RCC 7860 (cell line): ENCODE measurements at places on chromosomes 16 and 17.

GRCh38 chr17:48123776-48124388, 16.3 kb downstream of the SNX11 start:
- DNase-seq = no peak

DNA sequence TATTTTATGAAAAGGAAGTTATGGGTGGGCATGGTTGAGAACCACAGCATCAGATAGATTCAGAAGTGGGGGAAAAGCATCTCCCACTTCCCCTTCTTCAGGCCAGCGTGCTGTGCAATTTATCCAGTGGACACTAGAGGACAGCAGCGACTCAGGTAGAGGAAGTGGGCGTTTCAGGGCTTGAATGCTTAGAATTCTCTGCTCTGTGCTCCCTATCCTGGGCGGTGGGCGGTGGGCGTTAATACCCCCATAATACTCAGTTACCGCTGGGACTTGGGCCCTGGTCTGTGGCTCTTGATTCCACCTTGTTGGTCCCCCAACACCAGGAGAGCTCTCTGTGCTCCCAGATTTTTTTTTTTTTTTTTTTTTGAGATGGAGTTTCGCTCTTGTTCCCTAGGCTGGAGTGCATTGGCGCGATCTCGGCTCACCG, 3.7 kb upstream of the LYZL6 start:
- DNase-seq = peak; percentile 25

- DNase-seq = no peak
These were observed 3.2 kb downstream of the DEXI start for GRCh38 chr16:10938796-10939648.

- DNase-seq = no peak
These were observed 75.2 kb downstream of the ASIC2 start for GRCh38 chr17:33217891-33218290.

DNA sequence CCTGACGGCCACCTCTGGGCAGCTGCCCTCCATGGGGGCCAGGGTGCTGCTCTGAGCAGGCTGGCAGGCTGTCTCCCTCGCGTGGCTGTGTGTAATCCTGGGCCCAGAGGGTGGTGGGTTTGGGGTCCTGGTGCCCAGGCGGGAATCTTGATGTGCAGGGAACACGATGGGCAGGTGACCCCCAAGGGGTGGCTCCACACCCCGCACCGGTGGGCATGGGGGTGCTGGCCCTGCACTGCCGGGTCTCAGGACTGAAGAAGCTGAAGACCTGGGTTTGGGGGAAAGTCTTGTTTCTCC, 8.6 kb downstream of the CHMP6 start:
- no peak for DNase-seq

DNA sequence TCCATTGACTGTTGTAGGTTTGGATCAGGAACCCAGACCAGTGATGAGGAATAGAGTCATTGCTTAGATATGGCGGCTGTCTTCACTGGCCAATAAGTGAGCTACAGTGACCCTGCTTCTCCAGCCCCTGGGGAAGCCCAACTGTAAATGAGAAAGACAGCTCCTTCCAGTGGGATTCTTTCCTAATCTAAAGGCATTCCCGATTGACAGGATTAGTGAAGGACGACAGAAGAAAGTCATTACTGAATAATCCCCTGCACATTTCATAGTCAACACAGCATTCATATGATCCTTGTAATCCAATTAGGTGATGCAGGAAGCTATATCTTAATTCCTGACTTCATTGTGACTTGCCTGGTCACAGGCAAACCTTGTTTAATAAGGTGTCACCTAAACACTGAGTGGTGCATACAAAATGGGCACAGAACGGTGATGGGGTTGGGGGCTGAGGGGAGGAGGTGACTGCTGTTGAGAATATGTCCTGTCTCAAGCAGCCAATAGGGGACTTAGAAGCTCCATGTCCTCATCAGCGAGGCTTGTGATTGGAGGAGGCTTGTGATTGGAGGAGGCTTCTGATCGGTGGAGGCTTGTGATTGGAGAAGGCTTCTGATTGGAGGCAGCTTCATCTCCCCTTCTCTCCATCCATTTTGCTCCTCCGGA, 242.6 kb downstream of the XYLT1 start:
- DNase-seq = no peak

- no peak for DNase-seq
These were observed 58.2 kb downstream of the CYB5D2 start for GRCh38 chr17:4201226-4201625.

DNA sequence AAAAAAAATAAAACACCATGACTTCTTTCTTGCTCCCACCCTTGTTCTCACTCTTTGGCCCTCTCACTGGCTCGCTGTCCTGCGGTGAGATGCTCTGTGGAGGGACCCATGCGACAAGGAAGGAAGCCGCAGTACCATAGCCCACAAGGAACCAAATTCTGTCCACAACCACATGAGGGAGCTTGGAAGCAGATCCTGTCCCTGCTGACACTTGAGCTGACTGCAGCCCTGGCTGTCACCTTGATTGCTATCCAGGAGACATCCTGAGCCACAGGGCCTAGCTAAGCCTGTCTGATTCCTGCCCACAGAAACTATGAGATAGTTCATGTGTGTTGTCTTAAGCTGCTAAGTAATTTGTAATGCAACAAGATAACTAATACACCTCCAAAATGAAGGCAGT, 4.8 kb upstream of the MT2A start:
- peak; percentile 39 for DNase-seq

DNA sequence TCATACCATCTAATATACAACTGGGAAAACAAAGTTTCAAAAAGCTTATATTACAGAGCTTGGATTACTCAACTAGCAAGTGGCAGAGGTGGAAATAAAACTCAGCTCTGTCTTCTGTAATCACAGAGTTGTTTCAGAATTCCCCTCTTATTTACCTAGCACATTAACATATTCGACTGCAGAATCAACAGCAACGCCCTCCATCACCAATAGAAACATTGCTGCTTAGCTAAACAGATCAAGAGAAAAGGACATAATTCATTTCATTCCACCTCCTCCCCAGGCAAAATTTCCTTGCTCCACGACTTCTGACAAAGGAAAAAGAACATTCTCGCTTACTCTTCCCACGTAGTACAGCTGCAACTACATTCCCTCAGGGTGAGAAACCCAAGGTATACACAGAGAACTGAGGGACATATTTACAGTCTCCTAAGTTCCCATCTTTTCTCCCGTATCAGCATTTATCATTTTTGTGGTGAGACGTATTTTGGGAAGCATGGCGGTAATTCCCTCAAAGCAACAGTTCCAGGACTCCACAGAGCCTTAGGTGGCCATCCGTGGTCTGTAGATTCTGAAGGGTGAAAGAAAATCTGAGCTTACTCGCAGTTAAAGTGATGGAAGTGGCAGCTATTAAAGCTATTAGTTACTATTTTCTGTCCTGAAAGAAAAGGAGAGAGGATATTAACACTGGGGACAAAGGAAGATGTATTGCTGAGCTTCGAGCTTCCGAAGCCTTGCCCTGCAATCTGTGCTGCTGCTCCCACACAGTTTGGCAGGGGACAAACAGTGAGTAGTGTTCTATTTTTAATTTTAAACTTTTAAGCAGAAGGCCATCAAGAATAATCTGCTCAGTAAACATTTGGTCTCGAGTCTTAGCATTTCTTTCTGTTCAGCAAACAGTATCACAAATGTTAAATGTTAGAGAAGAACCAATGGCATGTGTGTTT, 1296.2 kb downstream of the CDH8 start:
- no peak for DNase-seq

DNA sequence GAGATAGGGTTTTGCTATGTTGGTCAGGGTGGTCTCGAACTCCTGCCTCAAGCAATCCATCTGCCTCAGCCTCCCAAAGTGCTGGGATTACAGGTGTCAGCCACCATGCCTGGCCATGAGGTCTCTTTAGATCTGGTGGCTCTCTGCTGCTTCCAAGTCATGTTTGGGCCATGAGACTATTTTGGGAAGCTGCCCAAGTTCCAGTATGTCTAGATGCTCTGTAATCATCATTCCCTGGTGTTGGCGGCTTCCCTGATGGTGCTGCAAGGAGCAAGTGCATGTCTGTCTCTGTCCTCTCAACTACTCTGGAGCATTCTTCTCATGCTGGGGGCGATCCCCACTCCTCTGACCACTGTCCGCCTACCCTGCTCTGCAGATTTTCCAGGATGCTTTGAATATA, 6.4 kb upstream of the ODF4 start:
- DNase-seq = no peak

GRCh38 chr16:1876468-1876867, 4.5 kb upstream of the MEIOB start:
- DNase-seq = no peak

GRCh38 chr17:32483451-32484019, 3.3 kb upstream of the CDK5R1 start:
- DNase-seq = peak; percentile 39

DNA sequence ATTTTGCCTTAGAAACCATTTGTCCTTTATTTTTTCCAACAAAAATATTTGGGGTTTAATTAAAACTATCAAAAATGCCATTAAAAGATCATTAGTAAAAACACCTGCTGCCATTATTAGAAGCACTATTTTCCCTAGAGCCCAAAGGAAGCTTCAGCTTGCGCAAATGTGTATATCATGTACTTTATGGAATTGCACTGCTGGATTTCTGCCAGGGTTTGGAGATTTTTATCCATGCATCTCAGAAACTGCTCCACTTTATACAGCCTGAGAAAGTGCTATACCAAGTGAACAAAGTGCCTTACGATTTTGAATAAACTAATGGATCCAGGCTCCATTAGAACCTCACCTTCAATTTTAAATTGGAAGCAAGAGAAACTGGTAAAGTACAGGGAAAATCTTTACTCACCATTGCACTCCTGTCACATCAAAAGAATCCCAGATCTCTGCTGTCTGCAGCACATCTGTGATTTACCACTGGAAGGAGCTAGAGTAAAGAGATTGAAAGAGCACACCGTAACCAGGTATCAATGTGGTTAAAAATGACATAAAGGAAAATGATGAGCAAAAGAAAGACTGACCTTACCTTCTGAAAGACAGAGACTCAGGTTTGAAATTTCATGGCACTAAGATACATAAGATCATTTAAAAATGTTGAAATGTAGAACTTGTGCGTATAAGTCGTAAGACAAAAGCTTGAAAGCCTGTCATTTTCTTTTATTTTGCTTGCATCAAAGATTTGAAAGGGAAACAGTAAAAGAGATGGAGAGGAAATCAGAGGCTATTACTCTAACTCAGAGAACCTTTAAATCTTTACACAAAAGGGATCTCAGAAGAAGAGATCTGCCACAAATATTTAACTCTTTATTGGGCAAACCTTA, 678.1 kb upstream of the GOT2 start:
- DNase-seq = no peak

- no peak for DNase-seq
These were observed 5.6 kb downstream of the PHB1 start for GRCh38 chr17:49409066-49409465.

- DNase-seq = no peak
These were observed 10.2 kb downstream of the NEUROD2 start for GRCh38 chr17:39597372-39598046.

DNA sequence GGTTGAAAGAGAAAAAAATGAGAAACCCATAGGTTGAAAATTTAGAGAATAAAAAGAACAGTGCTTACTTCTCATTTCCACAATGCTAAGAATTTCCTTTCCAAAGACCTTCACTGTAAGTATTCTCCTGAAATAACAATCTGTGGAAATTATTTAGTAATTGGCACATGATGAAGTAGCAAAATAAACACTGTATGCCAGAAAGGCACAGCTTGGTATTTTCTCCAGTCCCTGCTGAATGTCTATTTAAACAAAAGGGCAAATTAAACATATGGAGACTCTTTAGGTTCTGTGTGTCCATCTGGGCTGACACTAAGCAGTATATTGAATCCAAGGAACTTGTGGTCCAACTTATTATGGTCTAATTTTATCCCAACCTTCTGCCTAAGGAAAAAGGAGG, 46.1 kb downstream of the CHCT1 start:
- no peak for DNase-seq

DNA sequence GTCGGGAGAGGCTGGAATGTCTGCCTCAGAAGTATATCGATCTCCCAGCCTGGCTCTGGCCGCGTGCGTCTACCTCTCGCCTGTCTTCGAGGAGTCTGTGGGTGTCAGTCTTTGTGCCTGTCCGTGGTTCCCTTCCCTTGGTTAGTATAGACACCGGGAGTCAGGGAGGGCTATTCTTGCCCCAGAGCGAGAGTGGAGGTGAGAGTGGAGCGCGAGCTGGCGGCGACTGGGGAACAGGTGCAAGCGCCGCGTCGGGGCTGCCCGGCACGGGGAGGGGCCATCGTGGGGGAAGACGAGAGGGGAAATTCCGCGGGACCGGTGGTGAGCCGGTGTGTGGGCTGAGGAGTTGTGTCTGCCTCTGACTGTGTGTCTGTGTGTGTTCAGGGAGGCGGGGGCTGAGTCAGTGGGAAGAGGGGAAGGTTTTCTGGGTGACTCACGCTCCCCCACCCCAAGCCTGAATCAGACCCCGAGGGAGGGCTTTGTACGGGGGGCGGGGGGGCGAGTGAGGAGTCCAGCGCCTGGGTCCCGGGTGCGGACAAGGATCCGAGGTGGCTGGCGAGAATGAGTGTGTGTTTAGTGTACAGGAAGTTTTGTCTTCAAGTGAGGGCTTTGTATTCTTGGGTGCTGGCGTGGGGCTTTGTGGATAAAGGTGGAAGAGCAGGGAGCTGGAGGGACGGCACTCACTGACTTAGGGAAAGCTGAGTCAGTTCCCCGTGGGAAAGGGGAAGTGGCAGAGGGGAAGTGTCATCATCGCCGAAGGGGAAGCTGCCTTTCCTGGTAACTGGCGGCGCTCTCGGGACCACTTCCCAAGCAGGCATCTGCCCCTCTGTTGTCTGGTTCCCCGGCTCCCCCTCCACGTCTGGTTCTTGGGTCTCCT, 8.6 kb downstream of the KDM6B start:
- DNase-seq = peak; percentile 89

DNA sequence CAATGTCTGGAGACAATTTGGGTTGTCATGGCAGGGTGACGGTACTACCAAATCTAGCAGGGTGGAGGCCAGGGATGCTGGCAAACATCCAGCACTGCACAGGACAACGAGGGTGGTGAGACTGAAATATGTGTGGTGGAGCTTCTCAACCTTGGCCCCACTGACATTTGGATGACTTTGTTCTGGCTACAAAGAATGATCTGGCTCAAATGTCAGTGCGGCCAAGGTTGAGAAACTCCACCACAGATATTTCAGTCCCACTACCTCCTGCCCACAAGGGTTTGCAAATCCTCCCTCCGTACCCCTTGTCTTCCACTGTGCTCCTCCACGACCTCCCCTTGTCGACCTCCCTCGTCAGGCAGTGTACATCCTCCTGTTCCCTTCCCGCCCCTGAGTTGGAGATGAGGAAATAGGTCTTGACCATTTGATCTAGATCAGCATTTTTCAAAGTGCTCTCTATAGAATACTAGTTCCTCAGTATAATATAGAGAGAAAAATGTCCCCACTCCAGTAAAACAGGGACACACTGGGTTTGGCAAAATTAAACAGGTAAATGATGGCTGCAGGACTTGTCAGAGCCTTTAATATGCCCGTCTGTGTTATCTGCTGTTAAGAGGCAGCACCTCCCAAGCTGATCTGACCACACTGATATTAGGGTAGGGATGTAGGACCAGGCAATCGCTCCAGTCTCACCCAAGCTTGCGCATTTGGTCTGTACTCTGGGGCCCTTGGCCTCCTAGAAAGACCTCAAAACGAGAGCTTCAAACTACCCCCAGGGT, 6.8 kb downstream of the OSGIN1 start:
- no peak for DNase-seq

- DNase-seq = no peak
These were observed 34.3 kb downstream of the MARF1 start for GRCh38 chr16:15608398-15609285.

- no peak for DNase-seq
These were observed 22.2 kb downstream of the CLTC start for GRCh38 chr17:59641799-59642484.

- DNase-seq = no peak
These were observed 54.6 kb downstream of the STX8 start for GRCh38 chr17:9521062-9521461.
